ELF-1 (cell line): ENCODE measurements at places on chromosomes 6 and 20.
A peak's percentile ranks its signal among the peaks of the same experiment; 100 is the strongest.

DNA sequence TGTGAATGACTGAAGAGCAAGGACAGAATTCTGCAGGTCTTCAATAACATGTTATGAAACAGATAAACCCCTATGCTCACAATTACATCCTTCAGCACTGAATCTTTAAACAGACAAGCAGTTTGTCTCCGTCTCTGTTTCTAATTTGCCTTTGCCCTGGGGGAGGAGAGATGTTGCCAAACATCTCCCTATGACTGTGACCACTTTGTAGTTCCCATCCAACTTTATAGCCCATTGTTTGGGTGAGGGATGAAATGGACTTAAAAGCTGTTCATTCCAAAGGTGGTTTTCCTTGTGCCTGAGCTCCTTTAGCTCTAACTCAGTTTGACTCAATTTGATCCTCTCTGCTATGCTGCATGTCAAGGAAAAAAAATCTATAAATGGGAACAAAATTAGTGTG lies 19.5 kb upstream of the ADTRP start:
- DNase-seq, result no peak

GRCh38 chr6:36219081-36219480 lies 22.5 kb downstream of the BRPF3 start:
- no peak for DNase-seq

DNA sequence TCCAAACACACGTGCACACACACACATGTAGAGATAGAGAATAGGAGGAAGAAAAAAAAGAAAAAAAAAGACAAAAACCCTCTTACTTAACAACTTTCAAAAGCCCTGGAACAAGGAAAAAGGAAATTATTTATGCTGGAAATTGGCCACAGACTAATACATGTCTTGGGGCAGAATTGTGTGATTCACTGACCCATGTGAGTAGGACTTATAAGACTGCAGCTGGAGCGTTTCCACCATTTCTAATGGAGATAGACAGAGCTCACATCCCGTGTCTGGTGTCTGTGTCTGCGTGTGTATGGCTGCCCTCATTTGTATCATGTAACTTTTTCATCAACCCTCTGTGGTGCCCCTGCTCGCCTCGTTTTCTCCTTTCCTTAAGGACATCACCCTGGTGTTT lies 99.8 kb upstream of the PDE10A start:
- DNase-seq, result no peak

DNA sequence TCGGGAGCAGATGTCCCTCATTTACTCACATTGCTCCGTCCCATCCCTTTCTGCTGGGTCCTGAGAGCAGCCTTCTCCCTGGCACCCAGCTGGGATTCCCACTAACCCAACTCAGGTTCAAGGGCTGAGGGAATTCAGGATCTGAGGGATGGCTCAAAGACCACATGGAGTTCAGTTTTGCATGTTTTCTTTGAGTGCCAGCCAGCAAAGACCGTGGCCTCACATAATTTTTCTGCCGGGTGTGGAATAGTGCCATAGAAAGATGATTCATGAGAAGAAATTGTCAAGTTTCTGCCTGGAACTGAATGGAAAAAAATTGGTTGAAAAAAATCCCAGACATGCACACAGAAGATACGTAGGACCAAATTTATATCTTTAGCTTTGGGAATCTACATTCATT lies 168.6 kb downstream of the CD83 start:
- DNase-seq, result no peak

- peak; percentile 63 for DNase-seq
These were observed 74.0 kb downstream of the PPP1R3G start for GRCh38 chr6:5159162-5159561.
